ENCODE measurements at places on chromosomes 11 and 22.

GRCh38 chr11:59463190-59463641, 6.5 kb downstream of the OR4D6 start:
- peak; percentile 51 for DNase-seq

GRCh38 chr11:124725719-124726105, 14.0 kb upstream of the NRGN start:
- no peak for DNase-seq

DNA sequence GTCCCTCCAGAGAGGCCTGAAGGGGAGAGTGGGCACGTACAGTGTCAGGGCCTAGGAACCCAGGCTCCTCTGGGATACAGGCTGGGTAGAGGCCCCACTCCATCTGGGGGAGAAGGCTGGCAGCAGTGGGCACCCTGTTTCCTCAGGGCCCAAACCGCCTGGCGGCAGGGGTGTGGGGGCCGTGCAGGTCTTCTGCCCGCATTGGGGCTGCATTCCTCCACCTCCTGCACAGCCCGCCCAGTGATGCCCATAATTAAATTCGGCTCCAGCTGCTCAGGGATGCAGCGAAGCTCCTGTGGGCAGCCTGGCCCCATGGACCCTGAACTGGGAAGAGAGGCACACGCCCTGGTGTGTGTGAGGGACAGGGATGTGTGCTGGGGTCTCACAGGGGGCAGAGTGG, 35.4 kb downstream of the KCNQ1OT1 start:
- DNase-seq: no peak

- DNase-seq: no peak
Measured at GRCh38 chr22:21690401-21690801, 24.6 kb downstream of the PPIL2 start.

DNA sequence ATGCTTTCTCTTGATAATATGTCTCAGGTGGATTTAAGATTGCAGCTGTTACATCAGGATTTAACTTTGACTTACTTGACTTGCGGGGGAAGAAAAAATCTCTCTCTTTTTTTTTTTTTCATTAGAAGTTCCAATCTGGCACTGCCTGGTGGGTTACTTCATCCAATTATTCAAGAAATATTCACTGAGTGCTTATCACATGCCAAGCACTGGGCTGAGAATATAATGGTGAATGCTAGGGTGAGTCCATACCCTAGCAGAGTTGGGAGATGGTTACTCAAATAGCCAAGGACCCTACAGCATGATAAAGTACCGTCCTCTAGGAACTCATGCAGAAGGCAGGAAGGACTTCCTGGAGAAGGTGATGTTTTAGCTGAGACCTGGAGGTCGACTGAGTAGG, 57.9 kb upstream of the EIF3D start:
- DNase-seq: no peak

DNA sequence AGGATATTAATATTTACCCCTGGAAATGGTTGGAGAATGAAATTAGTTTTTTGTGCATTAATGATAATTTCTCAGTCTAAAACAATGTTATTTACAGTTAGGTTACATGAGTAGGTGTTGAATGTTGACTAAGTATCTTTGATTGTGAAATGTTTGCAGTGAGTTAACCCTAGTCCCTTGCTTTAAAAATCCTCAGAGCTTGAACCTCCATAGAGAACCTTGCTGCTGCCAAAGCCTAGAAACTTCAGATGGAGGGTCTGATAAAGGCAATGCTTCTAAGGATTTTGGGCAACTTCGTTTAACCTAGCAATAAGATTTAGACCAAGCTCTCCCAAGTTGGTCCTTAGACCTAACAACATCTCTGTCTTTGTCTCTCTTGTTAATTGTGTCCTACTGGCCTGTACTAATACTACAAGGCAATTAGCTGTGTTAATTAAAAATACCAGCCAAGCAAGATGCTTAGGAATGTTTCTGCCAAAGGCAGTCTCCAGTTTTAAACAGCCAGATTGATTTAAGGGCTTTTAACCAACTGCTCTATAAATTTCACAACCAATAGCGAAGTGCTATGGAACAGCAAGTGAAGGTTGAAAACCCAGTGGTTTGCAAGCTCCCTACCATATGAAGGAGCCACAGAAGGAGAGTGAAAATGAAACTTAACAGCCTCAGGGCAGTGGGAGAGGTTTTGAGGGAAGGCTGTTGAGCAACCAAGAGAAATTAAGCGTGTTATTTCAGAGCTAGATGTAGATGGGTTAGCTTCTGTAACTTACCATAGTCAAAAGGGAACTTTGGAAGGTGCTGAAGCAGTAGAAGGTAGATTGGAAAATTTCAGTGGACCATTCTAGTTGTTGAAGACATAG, 295.9 kb upstream of the ANO5 start:
- no peak for DNase-seq

- no peak for DNase-seq
Measured at GRCh38 chr22:32409977-32410376, 2.1 kb downstream of the RTCB start.

Data from RKO (cell line).